Inflammatory macrophage treated with lipopolysaccharide for 4 hours (primary cell): ENCODE measurements at places on chromosomes 5 and 9.
A peak's percentile ranks its signal among the peaks of the same experiment; 100 is the strongest.

DNA sequence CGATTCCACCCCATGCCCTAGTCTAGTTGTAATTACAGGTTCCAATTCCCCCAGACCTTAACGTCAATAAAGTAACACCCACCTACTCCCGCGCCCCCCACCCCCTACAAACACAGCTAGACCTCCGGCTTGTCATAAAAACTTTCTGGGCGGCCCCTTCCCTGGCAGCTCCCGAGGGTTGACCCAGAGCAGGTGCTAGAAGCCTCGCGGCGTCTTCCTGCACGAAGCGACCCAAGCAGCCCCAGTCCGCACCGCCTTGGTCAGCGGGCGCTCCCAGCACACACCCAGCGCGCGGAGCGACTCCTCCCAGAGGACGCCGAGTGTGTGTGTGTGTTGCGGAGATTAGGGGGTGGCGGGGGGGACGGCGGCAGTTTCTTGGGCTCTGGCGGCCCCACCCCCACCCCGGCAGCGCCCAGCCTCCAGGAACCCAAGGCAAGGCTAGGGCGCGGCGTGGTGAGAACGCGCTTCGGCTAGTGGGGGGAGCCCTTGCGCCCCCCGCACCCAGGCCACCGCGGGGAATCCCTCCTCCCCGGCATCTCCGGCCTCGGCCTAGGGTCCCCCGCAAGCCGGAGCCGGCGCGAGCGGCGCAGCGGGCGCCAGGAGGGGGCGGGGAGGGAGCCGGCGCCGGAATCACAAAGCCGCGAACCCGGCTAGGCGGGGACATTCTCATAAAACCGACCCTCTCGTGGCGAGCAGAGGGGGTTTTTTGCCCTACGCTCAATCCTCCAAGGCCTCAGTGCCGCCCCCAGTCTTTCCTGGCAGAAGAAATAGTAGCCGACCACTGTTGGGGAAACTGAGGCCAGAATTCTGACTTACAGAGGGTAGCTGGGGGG lies 2.2 kb downstream of the PCDH1 start:
- no peak for DNase-seq

DNA sequence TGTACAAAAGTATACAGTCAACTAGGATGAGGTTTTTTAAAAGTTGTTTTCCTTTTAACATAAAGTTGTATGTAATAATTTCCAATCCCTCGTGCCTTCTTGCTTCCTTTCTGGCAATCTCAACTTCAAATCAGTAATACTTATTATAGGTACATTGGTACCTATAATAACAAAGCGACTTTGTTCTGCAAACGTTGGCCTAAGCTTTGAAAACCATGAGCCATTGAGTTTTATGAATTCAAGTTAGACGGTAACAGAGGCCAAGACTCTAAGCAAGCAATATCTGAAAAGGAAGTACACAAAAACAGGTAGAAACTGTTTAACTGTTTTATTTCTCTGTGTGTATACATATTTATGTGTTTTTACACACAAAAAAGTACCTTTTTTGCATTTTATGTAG lies 135.2 kb upstream of the GRHPR start:
- DNase-seq: no peak

GRCh38 chr5:31196309-31196708 lies 2.8 kb downstream of the CDH6 start:
- DNase-seq: no peak

GRCh38 chr5:91280362-91281269 lies 102.5 kb downstream of the ARRDC3 start:
- peak; percentile 97 for DNase-seq

DNA sequence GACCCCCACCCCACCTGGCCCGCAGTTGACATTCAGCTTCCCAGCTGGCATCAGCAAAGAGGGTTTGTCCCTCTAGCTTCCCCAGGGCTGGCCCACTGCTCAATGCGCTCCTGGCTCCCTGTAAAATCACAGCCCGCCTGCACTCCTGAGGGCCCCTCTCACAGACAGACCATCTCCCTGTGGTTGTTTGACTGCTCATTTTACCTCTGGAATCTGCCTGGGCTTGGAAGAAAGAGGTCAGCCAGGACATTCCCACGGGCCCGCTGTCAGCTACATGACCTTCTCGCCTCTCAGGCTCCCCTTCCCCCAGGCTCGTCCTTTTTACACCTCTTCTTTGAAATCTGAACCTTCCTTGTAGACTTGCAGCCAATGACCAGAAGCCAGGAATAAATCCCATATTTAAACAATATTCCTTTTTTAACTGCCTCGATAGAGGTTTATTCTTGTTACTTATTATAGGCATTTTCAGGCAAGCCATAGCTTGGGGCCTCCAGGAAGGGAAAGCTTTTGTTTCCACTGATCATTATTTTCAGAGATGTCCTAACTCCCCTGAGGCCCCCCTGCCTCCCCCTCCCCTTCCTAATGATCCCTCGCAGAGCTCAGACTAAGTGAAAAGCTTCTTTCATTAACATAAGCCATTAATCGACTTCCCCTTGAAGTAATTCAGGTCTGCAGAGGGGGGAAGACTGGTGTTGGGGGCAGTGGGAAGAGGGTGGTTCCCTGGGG lies 76.3 kb upstream of the IQGAP2 start:
- DNase-seq: no peak

DNA sequence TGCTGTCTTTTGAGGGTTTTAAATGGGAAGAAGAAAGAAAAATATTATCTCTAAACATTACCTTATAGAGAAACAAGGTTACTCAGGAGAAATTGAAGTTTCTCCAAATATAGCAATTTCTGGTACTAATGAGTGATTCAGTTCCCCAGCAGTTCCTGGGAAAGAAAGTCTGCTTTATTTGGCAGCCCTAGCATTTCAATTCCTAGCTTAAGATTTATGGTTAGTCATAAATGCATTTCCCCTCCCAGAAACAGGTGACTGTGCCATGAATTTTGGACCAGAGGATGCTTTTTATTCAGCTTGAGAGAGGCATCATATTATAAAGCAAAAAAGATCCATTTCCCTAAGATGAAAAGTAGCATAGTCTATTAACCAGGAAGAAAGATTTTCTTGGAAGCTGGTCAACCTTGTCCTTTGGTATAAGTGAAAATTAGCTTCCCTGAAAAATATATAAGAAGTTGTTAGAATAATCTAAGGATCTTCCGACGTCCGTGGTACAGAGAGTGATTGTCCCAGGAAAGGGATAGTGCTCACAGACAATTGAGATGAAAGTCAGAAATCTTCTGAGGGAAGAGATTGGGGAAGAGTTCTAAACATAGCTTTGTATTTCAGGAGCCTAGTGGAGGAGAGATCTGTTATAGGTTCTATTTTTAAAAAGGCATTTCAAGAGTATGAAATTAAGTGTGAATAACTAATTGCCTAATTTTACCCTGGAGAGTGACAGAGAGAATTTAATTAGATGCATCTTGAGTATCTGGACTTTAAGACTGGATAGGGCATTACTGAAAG lies 164.9 kb downstream of the ESM1 start:
- no peak for DNase-seq

- no peak for DNase-seq
These were observed 35.3 kb upstream of the SPRY4 start for GRCh38 chr5:142360051-142360498.

- no peak for DNase-seq
These were observed 212.5 kb downstream of the GADD45G start for GRCh38 chr9:89817151-89817950.

GRCh38 chr9:22052376-22052945 lies 43.4 kb upstream of the CDKN2B start:
- DNase-seq: no peak

DNA sequence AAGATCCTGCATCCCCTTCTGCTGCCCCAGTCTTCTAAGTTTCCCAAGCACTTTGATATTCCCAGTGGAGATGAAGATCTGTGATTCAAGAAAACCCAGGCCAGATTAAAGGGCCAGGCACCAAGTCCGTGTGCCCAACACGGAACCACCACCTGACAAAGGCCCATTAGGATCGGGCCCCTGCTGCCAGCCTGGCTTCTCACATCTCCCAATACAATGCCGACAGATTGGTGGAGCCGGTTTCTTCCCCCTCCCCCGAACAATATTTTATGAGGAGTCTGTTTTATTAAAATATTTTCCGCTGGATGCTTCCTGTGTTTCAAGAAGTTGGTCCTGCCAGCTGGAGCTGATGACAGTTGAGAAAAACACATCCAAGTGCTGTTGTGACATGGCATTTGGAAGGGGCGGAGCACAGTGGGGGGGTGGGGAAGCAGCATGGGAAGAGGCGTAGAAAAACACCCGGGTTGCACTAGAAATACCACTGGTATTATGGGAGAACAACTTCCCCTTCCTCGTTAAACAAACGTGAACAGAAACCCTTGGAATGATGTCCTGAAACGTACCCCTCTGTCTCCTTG lies 45.0 kb downstream of the CRB2 start:
- no peak for DNase-seq

- peak; percentile 49 for DNase-seq
These were observed 44.5 kb downstream of the DAPK1 start for GRCh38 chr9:87542141-87542540.

DNA sequence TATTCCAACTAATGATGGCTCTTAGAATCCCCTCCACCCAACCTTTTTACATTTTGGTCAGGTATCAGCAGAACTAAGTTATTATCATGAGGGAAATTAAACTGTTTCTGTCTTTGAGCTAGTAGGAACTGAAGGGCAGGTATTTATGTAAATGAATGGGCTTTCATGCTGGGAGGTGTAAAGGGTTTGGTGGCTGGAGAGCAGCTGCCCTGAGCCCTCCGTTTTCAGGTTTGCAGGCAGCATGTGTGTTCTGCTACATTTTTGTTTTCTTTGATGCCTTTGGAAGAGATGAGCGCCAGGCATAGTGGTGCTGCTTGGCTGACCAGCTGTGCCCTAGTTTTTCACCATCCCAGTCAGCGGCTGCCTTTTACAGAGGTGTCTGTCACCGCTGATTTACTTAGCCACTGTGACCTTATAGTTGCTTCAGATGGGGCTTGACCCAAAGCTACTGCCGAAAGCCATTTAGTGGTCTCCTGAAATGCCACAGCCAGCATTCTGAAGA lies 231.9 kb downstream of the MAST4 start:
- DNase-seq: no peak

DNA sequence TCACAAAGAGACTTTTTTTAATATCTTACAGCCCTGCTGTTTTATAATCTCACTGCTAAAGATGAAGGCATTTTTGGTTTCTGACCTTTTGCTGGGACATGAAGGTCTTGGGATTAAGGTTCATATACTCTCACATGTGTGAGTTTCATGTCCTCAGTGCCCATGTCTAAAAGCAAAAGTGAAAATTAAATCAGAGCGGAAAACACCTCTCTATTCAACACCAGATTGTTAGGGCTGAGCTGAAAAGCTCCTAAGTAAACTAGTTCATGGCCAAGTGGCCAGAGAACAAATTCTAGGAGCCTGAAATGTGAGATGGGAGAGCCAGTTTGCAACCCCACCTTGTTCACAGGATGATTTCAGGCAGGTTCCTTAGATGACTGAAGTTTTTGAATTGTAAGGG lies 110.9 kb downstream of the GRIA1 start:
- no peak for DNase-seq

GRCh38 chr9:34475097-34475496 lies 16.5 kb downstream of the DNAI1 start:
- DNase-seq: no peak

DNA sequence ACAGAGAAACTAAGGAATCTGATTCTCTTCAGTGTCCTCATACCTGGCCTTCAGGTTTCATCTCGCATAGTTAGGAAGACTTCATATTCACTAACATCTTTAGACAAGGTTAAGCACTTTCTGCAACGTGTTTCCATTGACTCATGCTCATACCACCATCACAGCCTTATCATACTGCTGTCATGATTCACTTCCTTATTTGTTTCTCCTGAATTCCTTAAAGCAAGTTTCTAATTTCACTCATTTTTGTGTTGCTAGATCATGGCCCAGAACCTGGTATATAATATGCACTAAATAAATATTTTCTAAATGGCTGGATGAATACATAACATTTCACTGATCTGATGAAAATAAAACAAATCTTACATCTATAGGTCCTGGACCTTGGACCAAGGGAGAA lies 472.9 kb downstream of the PRELID2 start:
- no peak for DNase-seq

GRCh38 chr5:62127098-62127736 lies 178.8 kb upstream of the KIF2A start:
- no peak for DNase-seq

GRCh38 chr5:149381986-149382338 lies 2.9 kb upstream of the IL17B start:
- peak; percentile 55 for DNase-seq

DNA sequence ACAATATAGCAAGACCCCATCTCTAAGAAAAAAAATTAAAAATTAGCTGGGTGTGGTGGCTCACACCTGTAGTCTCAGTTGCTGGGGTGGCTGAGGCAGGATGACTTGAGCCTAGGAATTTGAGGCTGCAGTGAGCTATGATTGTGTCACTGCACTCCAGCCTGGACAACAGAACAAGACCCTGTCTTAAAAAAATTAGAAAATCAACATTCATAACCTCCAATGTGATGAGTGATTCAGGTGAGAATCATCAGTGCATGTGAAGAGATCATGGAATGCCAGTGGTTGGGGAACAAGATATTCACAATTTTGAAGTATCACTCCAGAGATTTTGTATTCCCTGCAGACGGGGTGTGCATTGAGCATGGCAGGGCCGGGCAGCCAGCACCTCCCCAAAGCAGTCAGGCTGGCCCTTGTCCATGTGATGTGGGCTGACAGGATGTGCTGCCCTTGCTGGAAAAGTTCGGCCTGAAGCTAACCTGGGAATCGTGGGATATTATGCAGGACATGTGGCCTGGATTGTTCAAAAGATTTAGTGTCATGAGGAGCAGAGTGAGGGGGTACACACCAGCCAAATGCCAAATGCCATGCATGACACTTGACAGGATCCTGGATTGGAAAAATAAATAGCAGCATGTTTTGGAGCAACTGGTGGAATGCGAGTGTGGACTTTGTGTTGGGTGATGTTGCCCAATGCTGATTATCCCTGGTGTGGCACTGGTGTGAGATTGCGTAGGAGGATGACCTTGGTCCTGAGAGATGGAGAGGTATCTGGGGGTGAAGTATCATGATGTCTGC lies 189.0 kb downstream of the RGS3 start:
- DNase-seq: no peak

DNA sequence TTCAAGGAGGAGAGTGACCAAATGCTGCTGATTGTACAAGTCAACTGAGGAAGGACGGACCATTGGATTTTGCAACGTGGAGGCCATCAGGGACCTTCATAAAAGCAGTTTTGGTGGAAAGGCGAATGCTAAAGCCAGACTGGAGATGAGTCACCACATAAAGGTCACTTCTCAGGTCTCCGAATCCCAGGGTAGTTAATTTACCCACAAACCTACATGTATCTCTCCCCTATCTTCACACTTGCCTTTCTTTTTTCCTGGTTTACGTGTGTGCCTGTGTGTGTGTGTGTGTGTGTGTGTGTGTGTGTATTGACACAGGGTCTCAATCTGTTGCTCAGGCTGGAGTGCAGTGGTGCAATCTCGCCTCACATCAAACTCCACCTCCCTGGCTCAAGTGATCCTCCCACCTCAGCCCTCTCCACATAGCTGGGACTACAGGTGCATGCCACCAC lies 4.6 kb upstream of the CTNNA1 start:
- DNase-seq: no peak

GRCh38 chr9:132319421-132320110 lies 35.2 kb downstream of the SETX start:
- DNase-seq: no peak

GRCh38 chr9:36881743-36882441 lies 152.2 kb downstream of the PAX5 start:
- no peak for DNase-seq

GRCh38 chr5:140821375-140822280 lies at the start of gene PCDHA5:
Gene PCDHA5 (plus strand): TSS chr5:140821613.
- DNase-seq: no peak
